ENCODE measurements at places on chromosomes 12 and 14.

DNA sequence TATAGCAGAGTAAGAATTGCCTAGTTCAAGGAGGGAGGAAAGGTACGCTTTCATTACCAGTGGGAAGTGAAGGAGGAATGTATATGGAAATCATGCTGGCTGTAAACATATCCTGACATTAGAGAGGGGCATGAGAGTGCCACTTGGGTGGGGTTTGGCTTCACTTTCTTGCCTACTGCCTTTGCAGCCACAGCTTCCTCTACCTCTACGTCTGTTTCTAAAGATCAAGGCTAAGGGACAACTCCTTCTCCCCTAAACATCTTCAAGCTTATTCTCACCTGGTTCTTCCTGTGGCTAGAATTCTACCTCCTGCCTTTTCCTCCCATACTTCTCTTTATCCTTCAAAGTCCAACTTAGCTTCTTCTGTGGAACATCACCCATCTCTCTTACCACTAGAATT, 58.0 kb downstream of the SUSD6 start:
- no peak for DNase-seq

- DNase-seq, result no peak
Measured at GRCh38 chr14:22434901-22435550, 154.0 kb downstream of the DAD1 start.

DNA sequence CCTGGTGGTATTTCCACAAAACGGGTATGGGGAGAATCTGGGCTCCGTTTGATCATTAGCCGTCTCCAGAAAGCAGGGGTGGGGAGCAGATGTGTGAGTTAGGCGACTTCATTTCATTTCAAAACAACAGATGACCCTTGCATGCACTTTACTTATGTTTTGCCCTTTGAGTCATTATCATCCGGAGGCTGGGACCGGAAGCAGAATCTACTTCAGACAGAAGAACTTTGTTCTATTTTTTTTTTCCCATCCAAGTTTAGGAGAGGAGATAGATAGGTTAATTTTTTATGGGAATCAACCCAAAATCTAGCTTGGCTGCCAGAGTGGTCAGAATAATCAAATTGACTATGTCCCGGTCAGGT, 31.3 kb upstream of the CMAS start:
- no peak for DNase-seq

DNA sequence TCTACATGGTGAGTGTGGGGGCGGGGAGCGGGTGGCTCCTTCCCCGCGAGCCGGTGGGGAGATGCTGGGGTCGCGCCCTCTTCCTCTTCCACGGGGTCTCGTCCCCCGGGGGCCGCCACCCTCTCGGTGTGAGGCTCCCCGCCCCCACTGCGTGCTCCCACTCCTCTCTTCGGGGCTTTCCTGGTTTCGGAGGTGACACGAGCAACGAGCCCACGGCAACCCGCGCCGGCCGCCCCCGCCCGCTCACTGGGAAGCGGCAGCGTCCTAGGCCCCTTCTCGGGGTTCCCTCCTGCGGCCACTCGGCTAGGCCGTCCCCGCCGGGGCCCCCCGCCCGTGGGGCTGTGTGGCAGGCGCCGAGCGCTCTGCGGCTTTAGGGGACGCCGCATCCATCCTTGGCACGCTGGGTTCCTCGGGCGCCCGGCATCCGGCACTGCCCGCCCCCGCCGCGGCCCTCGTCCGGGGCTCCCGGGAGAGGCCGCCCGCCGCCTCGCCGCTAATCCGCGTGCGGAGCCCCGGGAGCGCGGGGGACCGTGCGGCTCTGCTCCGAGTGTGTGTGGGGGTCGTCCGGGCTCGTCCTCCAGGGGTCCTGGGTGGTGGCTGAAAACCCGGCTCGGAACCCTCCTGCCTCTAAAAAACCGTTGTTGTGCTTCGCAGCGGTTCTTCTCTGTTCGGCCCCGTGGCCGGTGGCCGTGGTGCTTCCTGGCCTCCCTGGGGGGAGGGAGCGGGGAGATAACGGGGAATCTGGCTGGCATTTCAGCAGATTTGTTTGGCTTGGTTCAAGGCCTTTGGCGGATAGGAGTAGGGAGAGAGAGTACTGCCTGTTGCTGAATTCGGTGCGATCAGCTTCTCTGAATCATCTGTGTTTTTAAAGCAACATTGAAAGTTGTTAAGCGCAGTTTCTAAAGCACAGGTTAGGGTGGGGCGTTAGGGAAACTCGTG, 1.0 kb downstream of the PCNX1 start:
- DNase-seq, result peak; percentile 67

- DNase-seq, result no peak
Measured at GRCh38 chr12:52896190-52897100, 8.4 kb downstream of the KRT8 start.

GRCh38 chr14:24397639-24398292, 1.0 kb upstream of the NYNRIN start:
- DNase-seq, result no peak

DNA sequence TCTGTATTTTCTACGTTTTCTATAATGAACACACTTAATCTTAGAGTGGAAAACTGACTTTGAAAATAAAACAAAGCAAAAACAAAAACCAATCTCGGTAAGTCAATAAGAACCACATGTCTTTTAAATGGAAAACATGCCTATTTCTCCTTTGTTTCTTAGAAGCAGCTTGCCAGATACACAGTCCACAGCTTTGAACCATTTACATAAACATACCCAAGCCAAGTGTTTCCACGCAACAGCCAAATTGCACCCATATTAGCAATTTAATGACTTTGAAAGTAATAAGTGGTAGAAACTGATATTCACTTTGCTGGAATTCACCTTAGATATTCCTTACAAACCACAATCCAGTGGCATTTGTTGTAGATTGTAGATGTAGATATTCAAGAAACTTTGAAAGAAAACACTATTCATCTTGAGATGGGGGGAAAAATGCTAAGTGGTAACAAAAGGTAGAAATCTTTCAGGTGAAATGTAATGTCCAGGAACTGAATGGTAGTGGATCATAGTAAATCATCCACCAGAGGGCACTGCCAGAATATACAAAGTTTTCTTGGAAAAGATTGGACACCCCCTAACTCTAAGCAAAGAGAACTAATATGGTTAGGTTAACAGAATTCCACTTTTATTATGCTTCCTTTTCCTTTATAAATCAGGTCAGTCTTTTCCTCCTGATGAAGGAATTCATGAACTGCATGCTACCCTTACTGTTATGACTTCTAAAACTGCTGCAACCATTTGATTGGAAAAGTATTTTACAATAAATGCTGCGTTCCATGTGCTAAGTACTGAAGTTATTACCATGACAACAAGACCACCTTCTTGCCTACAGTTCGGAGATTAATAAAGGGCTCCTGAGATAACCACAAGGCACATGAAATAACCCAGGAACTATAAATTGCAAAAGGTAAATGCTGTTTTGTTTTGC, 69.8 kb downstream of the RERG start:
- no peak for DNase-seq

Measured in activated CD4-positive, alpha-beta T cell treated with anti-CD3 and anti-CD28 coated beads for 4 hours (primary cell).